ENCODE measurements at places on chromosomes 5 and 9.
A peak's percentile ranks its signal among the peaks of the same experiment; 100 is the strongest.

- no peak for DNase-seq
Observed at GRCh38 chr9:6681957-6682501, 36.5 kb upstream of the GLDC start.

DNA sequence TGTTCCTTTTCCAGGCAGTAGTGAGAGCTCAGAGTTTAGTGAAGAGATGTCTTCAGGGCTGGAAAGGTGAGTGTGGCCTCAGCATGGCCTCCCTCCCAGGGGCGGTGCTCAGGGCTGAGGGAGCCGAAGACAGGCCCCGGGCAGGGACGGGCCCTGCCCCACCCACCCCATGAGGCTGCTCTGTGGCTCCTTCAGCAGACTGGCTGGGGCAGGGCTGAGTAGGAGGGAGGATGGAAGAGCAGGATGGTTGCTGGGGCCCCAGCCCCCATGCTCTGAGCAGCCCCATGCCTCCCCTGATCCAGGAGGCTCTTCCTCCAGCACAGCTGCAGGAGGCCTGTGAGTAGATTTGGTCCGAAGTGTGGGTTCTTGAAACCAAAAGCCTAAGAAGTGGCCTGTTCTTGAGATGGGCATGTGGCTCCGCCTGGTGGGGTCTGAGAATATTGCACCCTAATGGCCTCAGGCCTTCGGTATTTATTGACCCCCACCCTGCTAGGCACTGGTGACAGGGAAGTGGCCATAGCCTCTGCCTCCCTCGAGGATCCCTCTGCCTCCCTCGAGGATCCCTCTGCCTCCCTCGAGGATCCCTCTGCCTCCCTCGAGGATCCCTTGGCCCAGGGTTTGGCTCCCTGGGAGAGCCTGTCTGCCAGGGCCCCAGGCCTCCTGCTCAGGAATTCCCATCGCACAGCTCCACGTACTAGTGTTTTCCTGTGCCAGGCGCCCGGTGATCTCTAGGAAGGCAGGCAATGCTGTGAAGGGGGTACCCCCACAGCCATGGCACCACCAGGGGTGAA, 65.4 kb upstream of the GARNL3 start:
- peak; percentile 72 for DNase-seq

GRCh38 chr5:166724284-166724683, 1567.2 kb upstream of the WWC1 start:
- no peak for DNase-seq

- no peak for DNase-seq
Observed at GRCh38 chr5:131260895-131261294, 3.0 kb upstream of the CDC42SE2 start.

DNA sequence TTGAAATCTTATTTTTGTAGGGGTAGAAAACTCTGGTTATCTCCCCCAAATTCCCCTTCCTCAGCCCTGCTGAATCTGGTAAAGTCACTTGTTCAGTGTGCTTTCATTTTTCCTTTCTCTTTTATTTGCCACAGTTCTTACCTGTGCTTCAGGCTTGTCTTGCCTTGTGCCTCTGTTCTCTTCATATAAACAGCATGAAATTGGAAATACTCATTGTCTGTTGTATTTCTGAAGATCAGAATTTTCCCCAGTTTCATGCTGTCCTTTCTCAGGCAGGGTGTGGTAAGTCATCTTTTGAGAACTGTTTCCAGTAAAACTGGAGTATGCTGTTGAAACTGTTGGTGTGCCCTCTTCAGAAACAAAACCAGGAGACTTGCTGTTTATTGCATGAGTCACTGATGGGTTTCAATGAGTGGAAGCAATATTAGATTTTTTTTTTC, 7.0 kb downstream of the PAM start:
- DNase-seq = peak; percentile 44

DNA sequence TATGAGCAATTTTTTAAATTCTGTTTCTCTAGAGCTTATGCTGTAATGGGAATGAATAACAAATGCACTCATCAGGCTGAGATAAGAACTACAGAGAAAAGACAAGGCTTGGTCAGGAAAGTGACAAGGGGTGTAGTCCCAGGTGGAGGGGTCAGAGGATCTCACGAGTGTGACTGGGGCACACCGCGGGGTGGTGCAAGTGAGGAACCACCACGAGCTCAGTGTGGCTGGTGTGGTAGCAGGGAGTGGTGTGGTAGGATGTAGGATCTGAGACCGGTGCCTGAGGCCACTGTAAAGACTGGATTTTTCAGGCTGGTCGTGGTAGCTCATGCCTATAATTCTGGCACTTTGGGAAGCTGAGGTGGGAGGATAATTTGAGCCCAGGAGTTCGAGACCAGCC, 9.0 kb downstream of the ANXA6 start:
- no peak for DNase-seq

DNA sequence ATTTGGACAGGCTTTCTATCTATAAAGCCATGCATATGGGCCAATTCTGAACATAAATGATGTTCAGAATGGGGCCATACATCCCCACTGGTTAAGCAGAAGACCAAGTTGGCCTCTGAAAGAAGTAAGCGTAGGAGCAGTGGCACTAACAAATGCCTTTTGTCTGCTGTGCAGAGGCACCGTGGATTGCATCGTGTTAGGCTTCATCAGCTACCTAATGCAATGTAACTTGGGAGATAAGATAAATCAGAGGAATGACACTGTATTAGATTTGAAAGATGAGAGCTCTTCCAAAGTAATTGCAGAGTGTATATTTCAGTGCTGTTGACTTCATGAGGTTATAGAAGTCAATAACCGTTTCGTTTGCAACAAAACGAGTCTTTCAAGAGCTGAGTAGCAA, 148.1 kb downstream of the PARP8 start:
- no peak for DNase-seq

- no peak for DNase-seq
Observed at GRCh38 chr5:132473019-132473531, 17.5 kb downstream of the IRF1 start.

GRCh38 chr9:8362250-8362649, 562.7 kb upstream of the DMAC1 start:
- DNase-seq = no peak

DNA sequence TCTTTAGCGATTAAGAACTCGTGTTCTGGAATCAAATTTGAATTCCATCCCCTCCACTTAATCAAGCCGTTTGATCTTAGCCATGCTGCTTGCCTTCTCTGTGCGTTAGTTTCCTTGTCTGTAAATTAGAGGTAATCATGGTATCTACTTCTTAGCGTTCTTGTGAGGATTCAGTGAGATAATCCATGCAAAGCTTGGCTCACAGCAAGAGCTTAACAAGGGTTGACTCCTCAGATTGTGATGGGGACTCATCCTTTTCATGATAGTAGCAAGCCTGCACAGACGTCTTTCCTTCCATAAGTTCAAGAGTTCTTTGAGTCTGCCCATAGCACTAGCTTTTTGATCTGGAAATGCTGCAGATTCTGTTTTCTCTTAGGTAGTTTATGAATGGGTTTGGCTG, 72.8 kb downstream of the TRIO start:
- no peak for DNase-seq

DNA sequence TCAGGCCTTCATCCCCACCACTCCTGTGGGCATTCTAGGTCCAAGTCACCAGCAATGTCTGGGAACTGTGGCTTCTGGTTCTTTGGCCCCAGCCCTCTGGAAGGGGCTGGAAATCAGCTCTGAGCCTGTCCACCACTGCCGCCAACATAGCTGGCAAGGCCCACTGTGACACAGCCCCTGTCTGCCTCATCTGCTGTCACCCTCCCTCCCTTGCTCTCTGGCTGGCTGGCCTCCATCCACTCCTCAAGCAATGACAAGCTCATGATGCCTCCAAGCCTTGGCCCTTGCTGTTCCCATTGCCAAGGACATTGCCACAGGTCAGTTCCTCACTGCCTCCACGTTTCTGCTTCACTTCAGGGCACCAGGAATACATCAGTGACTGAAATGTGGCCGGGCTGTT, 93.7 kb downstream of the LHX2 start:
- no peak for DNase-seq

- no peak for DNase-seq
Observed at GRCh38 chr5:40312205-40312604, 367.5 kb upstream of the PTGER4 start.

DNA sequence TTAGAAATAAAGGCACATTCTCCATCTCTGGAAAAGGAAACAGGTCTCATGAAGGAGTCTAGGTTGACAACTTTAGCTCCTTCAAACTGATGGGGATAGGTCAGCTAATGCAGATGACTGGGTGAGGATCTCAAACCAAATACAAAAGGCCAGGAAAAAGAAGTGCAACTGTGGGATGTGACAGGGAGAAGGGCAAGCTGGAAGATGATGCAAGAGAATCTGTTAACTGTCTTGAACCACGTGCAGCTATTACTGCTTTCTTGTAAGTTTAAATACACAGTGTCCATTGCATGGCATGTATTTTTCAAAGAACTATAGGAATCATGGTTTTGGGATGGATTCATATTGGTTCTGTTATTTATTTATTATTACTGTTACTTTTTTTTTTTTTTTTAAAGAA, 331.8 kb downstream of the NDUFS4 start:
- no peak for DNase-seq

DNA sequence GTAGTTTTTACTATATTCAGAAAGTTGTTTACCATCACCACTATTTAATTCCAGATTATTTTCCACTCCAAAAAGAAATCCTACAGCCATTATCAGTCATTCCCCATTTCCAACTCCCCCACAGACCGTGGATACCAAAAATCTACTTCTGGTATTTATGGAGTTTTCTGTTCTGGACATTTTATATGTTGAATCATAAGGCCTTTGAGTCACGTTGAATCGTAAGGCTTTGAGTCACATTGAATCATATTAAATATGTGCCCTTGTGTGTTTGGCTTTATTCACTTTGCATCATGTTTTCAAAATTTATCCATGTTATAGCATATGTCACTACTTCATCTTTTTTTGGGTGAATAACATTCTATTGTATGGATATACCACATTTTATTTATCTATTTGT, 454.1 kb upstream of the NUDT12 start:
- peak; percentile 40 for DNase-seq

- DNase-seq = no peak
Observed at GRCh38 chr5:144009116-144009515, 161.3 kb downstream of the YIPF5 start.

DNA sequence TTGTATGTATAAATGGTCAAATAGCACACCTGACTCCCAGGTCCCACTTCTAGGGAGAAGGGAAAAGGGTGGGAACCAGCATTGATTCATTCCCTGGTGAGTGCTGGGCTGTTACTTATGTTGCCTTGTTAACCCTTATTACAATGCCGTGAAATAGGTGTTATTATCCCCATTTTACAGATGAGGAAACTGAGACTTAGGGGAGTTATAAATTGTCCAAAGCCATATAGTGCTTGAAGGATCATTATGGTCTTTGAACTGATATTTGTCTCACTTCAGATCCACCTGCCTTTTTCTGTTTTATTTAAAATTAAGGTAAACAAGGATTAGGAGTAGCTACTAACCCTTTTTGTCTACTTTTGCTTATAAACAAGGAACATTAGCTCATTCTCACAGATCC, 16.5 kb downstream of the TMEM268 start:
- no peak for DNase-seq

- DNase-seq = peak; percentile 17
Observed at GRCh38 chr5:81513982-81514381, 120.0 kb upstream of the ACOT12 start.

DNA sequence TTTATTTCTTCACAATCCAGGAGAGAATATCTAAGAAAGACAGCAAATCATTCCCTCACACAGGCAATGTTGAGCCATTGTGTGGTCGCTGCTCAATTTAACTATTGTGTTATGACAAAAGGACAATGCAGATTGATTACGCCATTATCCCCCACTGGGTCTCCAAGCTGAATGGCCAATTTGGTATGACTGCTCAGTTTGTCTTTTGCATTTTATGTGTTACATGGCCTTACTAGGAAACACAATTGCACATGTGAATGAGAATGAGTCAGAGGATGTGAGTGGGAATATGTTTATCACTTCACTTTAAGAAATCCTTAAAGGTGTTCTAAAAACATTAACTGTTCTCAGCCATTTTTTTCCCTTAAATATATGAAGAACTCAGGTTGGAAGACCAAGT, 108.3 kb downstream of the FAM174A start:
- DNase-seq = no peak

DNA sequence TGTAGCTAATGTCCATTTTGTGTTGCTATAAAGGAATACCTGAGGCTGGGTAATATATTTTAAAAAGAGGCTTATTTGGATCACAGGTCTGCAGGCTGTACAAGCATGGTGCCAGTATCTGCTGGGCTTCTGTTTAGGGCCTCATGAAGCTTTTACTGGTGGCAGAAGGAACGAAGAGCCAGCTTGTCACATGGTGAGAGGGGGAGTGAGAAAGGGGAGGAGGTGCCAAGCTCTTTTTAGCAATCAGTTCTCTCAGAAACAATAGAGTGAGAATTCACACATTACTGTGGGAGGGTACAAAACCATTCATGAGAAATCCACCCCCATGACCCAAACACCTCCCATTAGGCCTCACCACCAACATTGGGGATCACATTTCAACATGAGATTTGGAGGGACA, 340.9 kb downstream of the RASEF start:
- no peak for DNase-seq

- no peak for DNase-seq
Observed at GRCh38 chr5:99763021-99763774, 772.0 kb upstream of the FAM174A start.

- no peak for DNase-seq
Observed at GRCh38 chr5:124111886-124112285, 599.9 kb downstream of the CSNK1G3 start.

All from fibroblast of skin of back (primary cell).